Activated naive CD8-positive, alpha-beta T cell treated with anti-CD3 and anti-CD28 coated beads for 36 hours (primary cell): ENCODE measurements at places on chromosomes 16 and 17. TPM values are rescaled to one million over a fixed set of nuclear protein-coding genes. Genes with fewer than 3 reads are reported as not detected.

Gene KRTAP1-5
- not detected for total RNA-seq

Gene TLCD1
- total RNA-seq = 15.5 TPM

DNA sequence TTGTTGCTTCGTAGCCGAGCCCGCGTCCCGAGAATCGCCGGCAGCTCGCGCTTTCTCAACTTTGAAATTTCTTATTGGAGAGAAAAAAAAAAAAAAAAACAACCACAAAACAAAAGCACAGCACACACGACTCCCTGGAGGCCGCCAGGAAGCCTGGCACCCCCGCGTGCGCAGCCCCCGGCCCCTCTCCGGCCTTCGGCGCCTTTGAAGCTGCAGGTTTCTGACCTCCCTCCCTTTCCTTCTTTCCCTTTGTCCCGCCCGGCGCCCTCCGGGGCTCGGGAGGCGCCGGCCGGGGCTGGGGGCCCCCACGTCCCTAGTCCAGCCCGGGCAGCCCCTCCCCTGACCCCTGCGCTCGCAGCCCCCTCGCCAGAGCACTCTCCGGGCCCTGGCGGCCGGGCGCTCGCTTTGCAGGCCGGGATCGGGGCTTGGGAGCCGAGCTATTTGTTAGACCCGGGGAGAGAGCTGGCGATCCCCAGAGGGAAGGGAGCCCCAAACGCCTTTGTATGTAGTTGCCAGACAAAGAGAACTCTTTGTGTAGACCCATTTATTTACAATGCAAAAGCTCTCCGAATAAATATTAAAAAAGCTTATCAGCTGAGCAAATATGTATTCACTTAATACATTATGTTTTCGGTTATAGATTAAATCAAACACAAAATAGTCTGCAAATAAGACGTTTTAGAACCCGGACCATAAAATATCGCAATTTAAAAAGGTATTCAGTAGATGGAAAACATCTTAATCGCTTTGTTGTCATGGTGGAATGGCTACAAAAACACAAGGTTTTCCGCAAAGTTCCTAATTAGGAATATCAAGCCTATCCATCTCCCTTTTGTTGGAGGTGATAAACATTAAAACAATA is 2.3 kb downstream of the BAHCC1 start:
- peak; percentile 36 for DNase-seq

GRCh38 chr16:75262104-75262799 is 10.8 kb upstream of the BCAR1 start:
- no peak for DNase-seq
